Activated T-helper 17 cell treated with anti-CD3 and anti-CD28 coated beads, Interleukin-2, amount 50 U/mL, for 72 hours (primary cell): ENCODE measurements at places on chromosomes 5 and 9. TPM values are rescaled to one million over a fixed set of nuclear protein-coding genes. Genes with fewer than 3 reads are reported as not detected.

The TSPAN17 gene
- total RNA-seq, result 26.7 TPM

The C9orf153 gene
- total RNA-seq, result 0.26 TPM

The ERAP2 gene
- total RNA-seq, result 74.0 TPM

The FGF10 gene
- not detected for total RNA-seq

The MLANA gene
- total RNA-seq, result not detected

The CBY3 gene
- total RNA-seq, result not detected

The PCAT7 gene
- not detected for total RNA-seq

The NR5A1 gene
- total RNA-seq, result not detected

The SLC9A3 gene
- total RNA-seq, result 1.6 TPM

The PCDHGC4 gene
- not detected for total RNA-seq

The GNA14 gene
- total RNA-seq, result not detected

The EQTN gene
- not detected for total RNA-seq

The STING1 gene
- total RNA-seq, result 423 TPM

The PCDHB5 gene
- not detected for total RNA-seq

The DPYSL3 gene
- 0.52 TPM for total RNA-seq

The PBX3 gene
- total RNA-seq, result 15.8 TPM

The OGN gene
- total RNA-seq, result 0.30 TPM

The CCL28 gene
- total RNA-seq, result 22.8 TPM

The HTR1A gene
- not detected for total RNA-seq

The NIPAL4 gene
- 0.65 TPM for total RNA-seq

The OR1N2 gene
- total RNA-seq, result not detected

The HMCN2 gene
- total RNA-seq, result not detected

The SPATA31A3 gene
- total RNA-seq, result not detected

The LCN10 gene
- 1.0 TPM for total RNA-seq

The P4HA2 gene
- 8.4 TPM for total RNA-seq

The TUBB4B gene
- total RNA-seq, result 232 TPM

The FUT7 gene
- 12.1 TPM for total RNA-seq

The PCDHGC5 gene
- not detected for total RNA-seq

The SLC22A4 gene
- 0.58 TPM for total RNA-seq

The NUTM2G gene
- not detected for total RNA-seq

The PDZD2 gene
- not detected for total RNA-seq

The RUFY1 gene
- 39.1 TPM for total RNA-seq

The COQ4 gene
- total RNA-seq, result 30.8 TPM

The FOXD4 gene
- total RNA-seq, result 0.24 TPM
